ENCODE measurements at places on chromosomes 2 and 18. TPM values are rescaled to one million over a fixed set of nuclear protein-coding genes. Genes with fewer than 3 reads are reported as not detected.

FSIP2 gene
- polyA plus RNA-seq = 1.8 TPM

EFEMP1 gene
- 38.0 TPM for polyA plus RNA-seq

- no peaks in the 10 kb centered on the region for H3K36me3 ChIP-seq
- no peaks in the 10 kb centered on the region for H3K27me3 ChIP-seq
- peak overlapping the region; percentile 83 for H3K27ac ChIP-seq
- H3K4me3 ChIP-seq = no peak overlapping the region
- peak; percentile 95 for DNase-seq
Measured at GRCh38 chr18:21997207-21998143, 171.9 kb upstream of the GATA6 start.

GRCh38 chr2:117980783-117981676, 32.8 kb downstream of the CCDC93 start:
- H3K27ac ChIP-seq = peak overlapping the region; percentile 5
- H3K36me3 ChIP-seq = peaks cover 44% of the 10 kb centered on the region
- no peak overlapping the region for H3K4me3 ChIP-seq
- H3K27me3 ChIP-seq = no peaks in the 10 kb centered on the region
- no peak for DNase-seq

- no peaks in the 10 kb centered on the region for H3K27me3 ChIP-seq
- no peak overlapping the region for H3K4me3 ChIP-seq
- DNase-seq = no peak
- H3K27ac ChIP-seq = no peak overlapping the region
- H3K36me3 ChIP-seq = no peaks in the 10 kb centered on the region
Measured at GRCh38 chr2:222761888-222762287, 90.4 kb downstream of the MOGAT1 start.

- H3K36me3 ChIP-seq = no peaks in the 10 kb centered on the region
- no peak overlapping the region for H3K27ac ChIP-seq
- H3K4me3 ChIP-seq = no peak overlapping the region
- DNase-seq = no peak
- H3K4me1 ChIP-seq = no peaks in the 10 kb centered on the region
Measured at GRCh38 chr2:230591850-230592249, 120.8 kb upstream of the CAB39 start.
